ENCODE measurements at places on chromosomes 13 and 19.

DNA sequence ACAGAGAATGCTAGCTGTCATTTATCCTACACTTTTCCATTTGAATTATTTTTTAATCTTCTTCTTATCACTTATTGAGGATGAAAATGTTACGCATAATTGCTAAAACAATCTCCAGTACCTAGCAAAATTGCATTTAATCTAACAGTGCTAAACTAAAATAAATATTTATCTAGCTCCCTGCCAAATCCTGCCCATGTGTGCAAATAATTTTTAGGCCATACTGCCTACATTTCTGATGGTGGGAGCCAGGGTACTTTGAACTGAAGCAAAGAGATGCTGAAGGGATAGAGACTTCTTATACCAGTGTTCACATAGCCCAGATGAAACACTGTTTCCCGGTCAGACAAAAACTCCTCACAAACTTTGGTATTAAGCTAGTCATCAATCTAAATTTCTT, 1268.7 kb upstream of the PCDH20 start:
- DNase-seq = no peak

- no peak for DNase-seq
Observed at GRCh38 chr19:16405091-16405490, 66.7 kb downstream of the EPS15L1 start.

- no peak for DNase-seq
Observed at GRCh38 chr13:27018882-27019281, 152.7 kb downstream of the USP12 start.

DNA sequence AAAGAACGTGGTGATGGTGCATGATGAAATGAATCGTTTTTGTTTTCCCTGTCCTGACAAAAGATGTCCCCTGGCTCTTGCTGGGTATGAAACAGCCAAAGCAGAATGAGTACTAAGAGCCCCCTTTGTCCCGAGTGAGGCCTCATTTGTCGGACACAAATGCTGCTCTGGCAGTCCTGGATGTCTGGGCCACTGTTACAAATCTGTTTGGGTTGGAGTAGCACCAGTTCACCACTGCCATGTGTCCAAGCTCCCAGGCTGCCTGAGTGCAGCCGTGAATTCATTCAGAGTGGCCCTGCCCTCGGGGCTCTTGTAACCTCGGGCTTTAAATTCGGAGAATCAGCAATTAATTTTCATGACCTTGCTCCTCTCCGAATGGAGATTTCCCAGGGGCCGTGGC, 182.4 kb downstream of the NUFIP1 start:
- DNase-seq = no peak

DNA sequence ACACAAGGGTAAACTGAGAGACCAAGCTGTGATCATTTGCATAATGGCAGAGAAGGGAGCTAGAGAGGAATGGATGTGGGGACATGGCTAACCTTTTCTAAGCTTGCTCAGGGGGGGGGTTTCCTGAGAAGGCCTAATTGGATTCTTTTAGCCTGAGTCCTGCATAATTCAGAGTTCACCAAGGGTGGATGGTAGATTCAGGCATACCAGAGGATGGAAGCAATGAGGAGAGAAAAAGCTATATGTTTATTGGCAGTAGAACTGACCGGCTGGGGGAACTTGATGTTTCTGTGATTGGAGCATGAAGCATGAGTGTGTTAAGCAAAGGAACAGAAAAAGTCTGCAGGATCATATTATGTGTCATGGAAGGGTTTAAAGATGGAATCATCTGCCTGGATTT, 65.9 kb upstream of the KLF12 start:
- DNase-seq = no peak

Measured in germinal center (tissue), 1 donor.